ENCODE measurements at places on chromosomes 13 and 19. TPM values are rescaled to one million over a fixed set of nuclear protein-coding genes. Genes with fewer than 3 reads are reported as not detected.

DNA sequence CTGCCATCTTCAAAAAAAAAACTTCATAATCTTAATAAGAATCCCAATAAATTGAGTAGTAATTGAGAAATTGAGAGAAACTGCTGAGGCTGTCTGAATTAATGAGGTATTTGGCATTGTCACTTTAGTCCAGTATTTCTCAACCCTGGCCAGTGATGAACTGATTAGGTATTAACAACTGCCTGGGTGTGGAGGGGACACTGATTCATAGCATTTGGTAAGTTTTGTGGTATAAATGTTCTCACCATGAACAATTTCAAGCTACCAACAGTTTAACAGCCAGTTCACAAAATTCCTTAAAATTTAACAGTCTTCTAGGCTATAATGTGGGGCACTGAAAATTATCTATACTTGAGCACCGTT is 18.3 kb downstream of the GPC6 start:
- DNase-seq: no peak

Gene KCNN4
- total RNA-seq: 19.1 TPM

Gene FCAR
- 5.5 TPM for total RNA-seq

Gene PBX4
- total RNA-seq: 4.0 TPM

DNA sequence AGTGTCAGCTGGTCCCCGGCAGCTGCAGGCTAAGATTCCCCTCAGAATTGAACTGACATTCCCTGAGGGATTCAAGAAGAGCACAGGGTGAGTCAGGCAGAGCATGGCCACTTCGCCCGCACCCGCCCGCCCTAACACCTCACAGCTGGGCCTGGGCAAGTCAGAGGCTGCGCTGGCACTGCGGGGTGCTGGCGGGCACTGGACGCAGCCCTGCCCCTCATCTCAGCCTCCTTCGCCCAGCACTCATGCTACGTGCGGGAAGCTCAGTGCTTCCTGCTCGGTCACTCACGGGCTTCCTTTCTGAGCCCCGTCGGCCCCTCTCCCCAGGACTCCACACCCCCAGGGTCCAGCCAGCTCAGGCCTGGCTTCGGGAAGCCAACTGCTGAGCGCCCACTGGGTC is 56.9 kb downstream of the MLLT1 start:
- no peak for DNase-seq

Gene SOX21
- total RNA-seq: not detected
